ENCODE measurements at places on chromosomes 7 and 10.

GRCh38 chr7:136698977-136699376 is 169.5 kb upstream of the CHRM2 start:
- no peak for DNase-seq

GRCh38 chr10:84499846-84500245 is 171.5 kb downstream of the CCSER2 start:
- DNase-seq: no peak

GRCh38 chr7:94298943-94299342 is 95.8 kb upstream of the COL1A2 start:
- no peak for DNase-seq

DNA sequence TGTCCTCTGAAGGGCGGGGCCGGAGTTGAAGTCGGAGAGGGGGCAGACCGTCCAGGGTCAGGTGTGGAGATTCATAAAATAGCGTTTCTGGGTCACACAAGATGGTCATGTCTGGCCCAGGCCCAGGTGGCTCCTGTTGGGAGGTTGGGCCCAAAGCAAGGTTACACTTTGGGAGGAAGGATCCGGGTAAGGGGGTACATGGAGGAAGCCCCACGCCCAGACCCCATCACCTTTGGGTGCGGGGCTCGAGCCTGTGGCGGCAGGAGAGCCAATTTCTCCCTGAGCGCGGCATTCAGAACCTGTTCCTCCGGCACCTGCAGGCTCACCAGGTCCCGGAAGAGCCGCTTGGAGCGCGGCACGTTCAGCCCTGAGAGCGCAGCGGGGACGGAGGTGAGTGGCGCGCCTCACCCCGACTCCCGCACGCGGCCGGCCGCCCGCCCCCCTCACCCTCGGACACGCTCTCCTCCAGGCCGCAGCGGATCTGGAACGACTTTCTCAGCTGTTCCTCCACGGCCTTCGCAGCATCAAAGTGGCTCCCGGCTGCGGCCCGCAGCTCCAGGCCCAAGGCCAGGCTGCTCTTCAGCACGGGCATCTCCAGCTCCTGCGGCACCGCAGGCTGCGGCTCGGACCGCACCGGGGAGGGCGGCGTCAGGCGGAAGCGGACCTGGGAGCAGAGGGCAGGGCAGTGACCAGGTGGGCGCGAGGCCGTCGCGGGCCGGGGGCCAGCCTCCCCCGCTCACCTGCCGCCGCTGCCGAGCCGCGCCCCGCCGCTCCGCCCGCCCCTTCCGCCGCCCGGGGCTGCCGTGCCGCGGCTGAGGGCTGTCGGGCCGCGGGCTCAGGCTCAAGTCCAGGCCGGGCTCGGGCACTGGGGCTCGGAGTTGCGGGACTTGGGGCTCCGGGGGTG is 644 bp downstream of the PPP1R35 start:
- peak; percentile 29 for DNase-seq

DNA sequence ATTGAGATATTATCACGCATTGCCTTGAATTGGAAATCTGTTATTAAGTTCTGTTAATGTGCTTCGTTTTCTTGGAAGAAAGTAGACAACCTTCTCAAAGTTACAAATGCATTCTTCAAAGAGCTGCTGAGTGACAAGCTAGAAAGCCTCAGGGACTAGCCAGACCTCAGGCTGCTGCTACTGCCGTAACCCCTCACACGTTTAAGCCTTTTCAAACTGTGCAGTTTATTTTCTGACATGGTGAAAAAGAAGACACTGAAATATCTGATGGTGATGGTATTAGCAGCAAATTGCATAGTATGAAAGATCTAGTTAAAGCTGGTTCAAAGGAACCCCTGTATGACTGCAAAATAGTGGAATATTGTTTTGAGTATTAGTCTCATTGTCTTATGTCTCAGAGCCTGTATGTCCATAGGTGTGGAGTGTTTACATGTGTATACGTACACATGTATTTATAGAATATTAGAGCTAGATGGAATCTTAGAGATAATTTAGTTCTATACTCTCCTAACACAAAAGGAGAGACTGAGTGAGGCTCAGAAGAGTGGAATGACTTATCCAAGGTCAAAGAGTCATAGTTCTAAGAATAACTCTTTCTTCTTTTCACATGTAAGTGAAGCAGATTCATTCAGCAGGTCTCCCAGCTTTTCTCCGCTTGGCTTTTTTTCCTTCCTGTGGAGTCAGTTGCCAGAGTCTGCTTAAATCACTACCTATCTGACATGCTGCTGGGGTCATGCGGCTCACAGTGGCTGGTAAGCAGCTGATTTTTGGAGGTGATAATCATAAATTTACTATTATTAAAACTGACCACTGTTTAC is 431.9 kb downstream of the PLXDC2 start:
- no peak for DNase-seq

- DNase-seq: no peak
Measured at GRCh38 chr7:98956937-98957336, 78.6 kb downstream of the TRRAP start.

GRCh38 chr10:75932921-75933320 is 501.5 kb downstream of the LRMDA start:
- DNase-seq: no peak

DNA sequence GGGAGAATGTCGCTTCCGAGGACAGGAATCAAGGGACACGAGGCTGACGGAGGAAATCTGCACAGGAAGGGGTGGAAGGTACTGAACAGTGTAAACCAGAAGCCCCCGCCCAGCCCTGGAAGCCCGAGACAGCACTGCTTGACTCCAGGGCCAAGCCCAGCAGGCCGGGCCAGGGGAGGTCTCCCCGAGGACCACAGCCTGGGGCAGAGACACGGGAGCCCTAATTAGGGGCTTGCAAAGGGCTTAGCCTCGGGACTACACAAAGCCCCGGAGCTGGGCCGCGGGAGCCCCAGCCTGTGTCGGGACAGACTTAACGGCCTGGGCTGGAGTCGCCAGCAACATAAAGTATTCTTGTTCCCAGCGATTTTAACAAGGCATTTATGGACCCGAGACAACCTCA is 50.8 kb downstream of the OAT start:
- DNase-seq: no peak

DNA sequence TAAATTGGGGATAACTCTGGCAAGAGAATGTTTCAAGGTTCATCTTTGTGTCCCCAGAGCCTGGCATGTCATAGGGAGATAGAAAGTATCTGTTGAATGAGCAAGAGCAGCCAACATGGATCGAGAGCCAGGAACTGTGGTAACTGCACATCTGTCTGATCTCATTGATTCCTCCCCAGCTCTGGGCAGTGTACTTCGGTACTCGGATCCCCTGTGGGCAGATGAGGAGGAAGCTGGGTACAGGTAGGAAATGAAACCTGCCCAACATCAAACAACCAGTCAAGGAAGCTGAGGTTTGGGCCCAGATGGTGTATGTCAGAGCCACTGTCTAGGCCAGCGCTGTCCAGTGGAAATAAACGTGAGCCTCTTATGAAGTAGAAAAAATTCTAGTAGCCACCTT is 76.4 kb downstream of the GRK5 start:
- no peak for DNase-seq

DNA sequence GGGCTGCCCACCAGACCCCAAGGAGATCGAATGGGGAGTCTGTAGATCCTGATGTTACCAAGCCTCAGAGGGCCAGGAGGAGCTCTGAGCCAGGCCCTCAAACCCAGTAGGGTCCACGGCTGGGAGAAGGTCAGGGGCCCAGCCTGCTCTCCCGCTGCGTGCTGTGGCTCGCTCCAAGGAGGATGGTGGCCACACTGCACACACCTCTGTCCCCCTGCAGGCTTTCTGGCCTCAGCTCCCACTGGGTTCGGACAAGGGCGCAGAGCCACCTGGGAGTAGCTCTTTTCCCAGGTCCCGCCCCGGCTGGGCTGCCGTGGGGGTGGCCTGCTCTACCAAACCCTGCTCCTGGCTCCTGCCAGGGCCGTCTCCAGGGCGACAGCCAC is 175.8 kb downstream of the ZNF248 start:
- DNase-seq: no peak

DNA sequence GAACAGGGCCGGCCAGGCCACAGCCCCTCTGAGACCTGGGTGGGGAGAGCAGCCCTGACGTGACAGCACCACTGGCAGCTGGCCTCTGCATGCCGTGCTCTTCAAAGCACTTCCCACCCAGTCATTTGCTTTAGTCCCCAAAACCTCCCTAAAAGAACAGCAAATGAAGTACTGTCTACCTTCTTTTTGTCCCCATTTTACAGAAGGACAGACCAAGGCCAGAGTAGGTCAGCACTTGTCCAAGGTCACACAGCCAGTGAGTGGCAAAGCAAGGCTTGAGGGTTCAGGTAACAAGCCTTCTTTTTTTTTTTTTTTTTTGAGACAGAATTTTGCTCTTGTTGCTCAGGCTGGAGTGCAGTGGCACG is 15.1 kb downstream of the ATP6V1F start:
- DNase-seq: no peak

- no peak for DNase-seq
Measured at GRCh38 chr7:35900651-35901050, 99.8 kb downstream of the SEPTIN7 start.

GRCh38 chr10:3955955-3956617 is 171.1 kb upstream of the KLF6 start:
- no peak for DNase-seq

DNA sequence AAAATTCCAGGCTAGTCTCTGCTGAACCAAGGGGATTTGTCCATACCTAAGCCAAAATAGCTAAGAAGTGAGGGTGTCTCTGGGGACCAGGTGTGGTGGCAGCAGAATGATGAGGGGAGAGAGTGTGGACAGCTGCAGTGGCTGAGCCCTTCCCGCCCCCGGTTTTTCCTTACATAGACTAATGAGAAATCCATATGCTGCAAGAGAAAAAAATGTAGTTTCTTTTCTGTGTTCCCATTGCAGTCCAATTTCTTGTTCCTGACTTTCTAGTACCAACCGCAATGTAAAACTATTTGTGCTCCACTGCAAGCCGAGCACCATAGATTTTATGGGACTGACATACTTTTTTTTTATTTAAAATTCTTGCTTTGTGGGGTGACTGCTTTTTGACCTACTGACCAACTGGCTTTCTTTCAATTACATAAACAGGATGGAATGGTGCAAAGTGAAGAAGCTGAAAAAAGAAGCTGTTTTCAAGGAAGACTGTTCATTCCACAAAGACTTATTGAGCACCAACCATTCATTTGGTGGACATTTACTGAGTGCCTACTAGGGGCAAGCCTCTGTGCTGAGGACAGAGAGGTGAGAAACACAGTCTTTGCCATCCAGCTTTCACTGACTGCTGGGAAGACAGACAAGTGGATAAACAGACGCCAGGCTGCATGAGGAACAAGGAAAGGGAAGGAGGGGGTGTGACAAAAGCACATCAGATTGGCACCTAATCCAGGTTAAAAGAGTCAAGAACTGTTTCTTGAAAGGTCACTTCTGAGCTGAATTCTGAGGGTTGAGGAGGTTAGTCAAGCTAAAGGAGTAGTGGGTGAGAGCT is 9.8 kb downstream of the CEP41 start:
- no peak for DNase-seq

DNA sequence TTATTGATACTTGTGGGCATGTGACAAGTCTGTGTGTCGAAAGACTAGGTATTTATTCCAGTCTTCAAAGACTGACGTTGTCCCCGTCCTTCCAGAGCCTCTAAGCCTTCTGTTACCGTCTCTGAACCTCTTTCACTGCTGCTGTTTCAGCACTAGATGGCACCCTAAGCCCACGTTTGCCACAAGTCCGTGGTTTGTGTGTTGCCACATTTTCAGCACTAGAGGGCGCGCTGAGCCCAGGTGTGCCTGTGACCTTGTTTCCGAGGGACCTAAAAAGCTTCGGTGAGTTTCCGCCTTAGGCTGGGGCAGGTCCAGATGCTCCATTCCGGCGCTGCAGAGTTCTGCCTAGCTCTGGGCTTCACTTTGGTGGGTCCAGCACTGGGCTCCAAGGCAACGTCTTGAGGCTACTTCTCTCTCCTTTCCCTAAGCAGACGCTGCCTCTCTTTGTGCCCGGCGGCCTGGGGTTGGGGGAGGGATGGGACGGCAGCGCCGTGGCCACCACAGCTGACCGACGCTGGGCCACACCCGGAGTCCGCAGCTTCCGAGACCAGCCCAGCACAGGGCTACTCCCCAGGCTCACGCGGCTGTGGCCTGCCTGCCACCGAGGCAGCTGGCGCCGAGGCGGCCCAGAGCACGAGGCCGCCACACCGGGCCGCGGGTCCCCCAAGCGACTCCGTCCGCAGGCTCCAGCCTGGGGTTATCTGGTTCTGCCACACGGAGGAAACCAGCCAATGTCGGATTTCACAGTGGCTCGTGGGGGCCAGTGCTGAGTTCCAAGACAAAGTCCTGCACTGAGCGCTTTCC is 520.2 kb downstream of the REEP3 start:
- DNase-seq: peak; percentile 54

GRCh38 chr10:101716891-101717659 is 22.1 kb upstream of the FBXW4 start:
- no peak for DNase-seq

- DNase-seq: no peak
Measured at GRCh38 chr10:16909961-16910792, 93.0 kb upstream of the RSU1 start.

- DNase-seq: no peak
Measured at GRCh38 chr7:123594813-123595241, 6.8 kb upstream of the ASB15 start.

DNA sequence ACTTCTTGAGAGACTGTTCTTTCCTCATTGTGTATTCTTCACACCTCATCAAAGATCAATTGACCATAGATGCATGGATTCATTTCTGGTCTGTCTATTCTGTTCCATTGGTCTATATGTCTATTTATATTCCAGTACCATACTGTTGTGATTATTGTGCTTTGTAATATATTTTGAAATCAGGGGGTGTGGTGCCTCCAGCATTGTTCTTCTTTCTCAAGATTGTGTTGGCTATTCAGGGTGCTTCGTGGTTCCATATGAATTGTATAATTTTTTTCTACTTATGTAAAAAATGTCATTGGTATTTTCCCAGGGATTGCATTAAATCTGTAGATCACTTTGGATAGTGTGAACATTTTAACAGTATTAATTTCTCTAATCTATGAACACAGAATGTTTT is 106.5 kb downstream of the EPC1 start:
- no peak for DNase-seq

DNA sequence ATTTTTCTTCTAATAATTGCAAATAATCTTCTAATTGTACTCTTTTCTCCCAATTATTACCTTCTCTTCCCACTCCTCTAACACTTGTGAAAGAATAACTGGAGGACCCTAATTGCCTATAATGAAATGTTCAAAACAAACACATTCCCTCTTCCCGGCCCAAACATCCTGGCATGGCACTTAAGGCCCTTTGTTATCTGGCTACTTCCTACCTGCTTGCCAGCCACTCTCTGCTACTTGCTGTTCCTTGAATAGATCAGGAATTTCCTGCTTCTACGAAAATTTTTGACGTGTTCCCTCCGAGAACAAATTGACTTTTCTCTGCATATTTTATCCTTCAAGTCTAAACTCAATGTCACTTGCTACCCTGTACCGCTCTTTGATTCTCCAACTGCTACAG is 56.1 kb upstream of the NOBOX start:
- no peak for DNase-seq
